ENCODE measurements at places on chromosomes 4 and X. TPM values are rescaled to one million over a fixed set of nuclear protein-coding genes. Genes with fewer than 3 reads are reported as not detected.

CXorf49 gene
- total RNA-seq = not detected

CENPVL1 gene
- total RNA-seq = not detected

CXCL10 gene
- total RNA-seq = 0.17 TPM

SPARCL1 gene
- total RNA-seq = not detected

ALB gene
- total RNA-seq = not detected

HPRT1 gene
- 113 TPM for total RNA-seq

CPZ gene
- 0.33 TPM for total RNA-seq

TMEM156 gene
- 19.5 TPM for total RNA-seq

MAML3 gene
- total RNA-seq = 9.5 TPM

ERVMER34-1 gene
- total RNA-seq = 1.2 TPM

GAGE12J gene
- not detected for total RNA-seq

TMEM35A gene
- not detected for total RNA-seq

RNF212 gene
- 1.9 TPM for total RNA-seq

NSUN7 gene
- 0.27 TPM for total RNA-seq

OCIAD2 gene
- total RNA-seq = 117 TPM

HPGDS gene
- not detected for total RNA-seq

SHROOM4 gene
- not detected for total RNA-seq

COL4A5 gene
- total RNA-seq = 14.2 TPM

TFDP3 gene
- not detected for total RNA-seq

SLC25A31 gene
- not detected for total RNA-seq

TLR2 gene
- 0.13 TPM for total RNA-seq

ALPK1 gene
- total RNA-seq = 2.2 TPM

DMP1 gene
- 0.03 TPM for total RNA-seq

INTS12 gene
- 13.6 TPM for total RNA-seq

CLCN4 gene
- 4.2 TPM for total RNA-seq

HTN3 gene
- not detected for total RNA-seq

EPHA5 gene
- 0.62 TPM for total RNA-seq

CT45A10 gene
- total RNA-seq = 0.23 TPM

NHS gene
- 5.7 TPM for total RNA-seq

SOWAHD gene
- not detected for total RNA-seq

TXK gene
- total RNA-seq = 0.28 TPM

AFAP1 gene
- 39.6 TPM for total RNA-seq

NPFFR2 gene
- total RNA-seq = not detected

RBMX2 gene
- 27.9 TPM for total RNA-seq

TNIP2 gene
- 42.5 TPM for total RNA-seq

KIF4A gene
- total RNA-seq = 23.3 TPM

CPLX1 gene
- 0.55 TPM for total RNA-seq

POF1B gene
- total RNA-seq = 3.3 TPM

DOCK11 gene
- total RNA-seq = 4.1 TPM

GLRA2 gene
- total RNA-seq = not detected

RRH gene
- total RNA-seq = 0.06 TPM

NKX3-2 gene
- total RNA-seq = 0.15 TPM

DRP2 gene
- 0.23 TPM for total RNA-seq

RRAGB gene
- total RNA-seq = 12.4 TPM

LEF1 gene
- not detected for total RNA-seq

ZNF157 gene
- not detected for total RNA-seq

ARX gene
- 0.12 TPM for total RNA-seq

MAGEA2B gene
- total RNA-seq = not detected
